ENCODE measurements at places on chromosomes 6 and 20.

GRCh38 chr6:6661684-6662083 is 73.2 kb downstream of the LY86 start:
- DNase-seq, result peak; percentile 24

DNA sequence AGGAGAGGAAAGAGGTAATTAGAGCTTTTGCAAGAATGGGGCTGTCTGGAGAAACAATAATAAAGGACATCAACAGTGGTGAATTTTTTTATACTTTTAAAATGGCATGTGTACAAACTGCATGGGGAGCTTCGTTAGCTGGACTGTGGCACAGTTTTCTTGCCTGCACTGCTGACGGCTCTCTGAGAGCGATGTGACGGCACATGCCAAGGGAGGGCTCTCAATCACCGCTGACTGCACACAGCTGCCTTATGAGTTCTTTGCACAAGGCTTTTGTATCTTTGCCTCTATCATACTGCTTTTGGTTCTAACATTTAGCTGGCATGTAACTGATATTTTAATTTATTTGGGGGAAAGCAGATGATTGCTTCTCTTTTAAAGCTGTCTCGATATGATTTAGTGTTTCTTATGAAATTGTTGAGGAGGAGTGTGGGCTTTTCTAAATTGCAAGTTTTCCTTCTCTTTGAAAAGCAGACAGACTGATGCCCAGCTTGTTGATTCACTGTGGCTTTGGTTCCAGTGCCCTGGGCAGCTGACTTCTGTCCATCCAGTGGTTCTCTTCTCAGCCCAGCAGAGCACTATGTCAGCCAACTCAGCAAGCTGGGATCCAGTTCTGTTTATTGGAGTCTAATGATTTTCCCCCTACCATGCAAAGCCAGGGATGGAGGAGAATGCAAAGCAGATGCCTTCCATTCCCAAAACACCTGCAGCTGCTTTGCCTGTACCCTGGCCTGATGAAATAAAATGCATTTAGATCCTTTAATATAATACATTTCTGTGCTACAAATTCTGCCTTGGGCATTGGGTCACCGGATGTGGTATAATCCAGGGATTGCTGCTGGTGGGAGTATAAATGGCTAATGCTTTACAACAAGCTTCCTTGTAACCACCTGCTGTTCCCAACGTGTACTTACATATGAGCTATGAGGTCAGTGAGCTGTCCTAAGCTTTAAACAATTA is 323.9 kb downstream of the ZFAND3 start:
- no peak for DNase-seq

- no peak for DNase-seq
Measured at GRCh38 chr6:100237821-100238220, 226.9 kb downstream of the SIM1 start.

GRCh38 chr6:147507162-147508041 is 1.1 kb upstream of the SAMD5 start:
- DNase-seq, result peak; percentile 31

DNA sequence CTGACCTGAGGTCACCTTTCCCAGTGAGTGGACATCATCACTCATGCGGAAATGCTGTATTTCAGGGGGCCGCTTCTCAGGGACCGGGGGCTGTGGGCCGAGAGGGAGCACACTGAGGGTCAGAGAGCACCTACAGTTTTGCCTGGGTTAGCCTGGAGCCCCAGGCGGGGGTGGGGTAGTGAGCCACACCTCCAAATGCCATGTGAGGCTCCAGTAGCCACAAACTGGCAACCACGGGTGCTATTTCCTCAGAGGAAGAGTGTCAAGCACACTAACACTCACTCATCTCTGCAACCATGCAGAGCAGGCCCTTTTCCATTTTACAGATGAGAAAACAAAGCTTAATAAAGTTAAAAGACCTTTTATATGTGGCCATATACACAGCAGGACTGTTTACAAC is 4.7 kb downstream of the EHMT2 start:
- no peak for DNase-seq

DNA sequence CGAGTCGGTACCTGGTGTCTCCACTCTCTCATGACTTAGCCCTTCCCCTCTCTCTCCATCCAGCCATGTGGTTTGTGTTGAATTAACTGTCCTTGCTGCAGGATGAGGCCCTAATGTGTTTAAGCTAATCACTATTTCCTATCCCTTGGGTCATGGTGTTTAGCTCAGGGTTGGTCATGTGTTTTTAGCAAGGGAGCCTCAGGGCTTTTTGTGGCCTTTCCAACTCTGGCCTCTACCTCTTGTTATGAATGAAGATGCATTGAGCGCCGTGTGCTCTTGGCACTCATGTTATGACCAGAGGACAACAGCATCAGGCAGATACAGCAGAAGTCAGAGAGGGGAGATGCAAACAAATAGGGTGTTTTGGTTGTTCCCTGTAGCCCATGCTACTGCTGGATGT is 674.2 kb upstream of the FLRT3 start:
- DNase-seq, result no peak
